AG10803 (cell line): ENCODE measurements at places on chromosomes 6 and 20.

DNA sequence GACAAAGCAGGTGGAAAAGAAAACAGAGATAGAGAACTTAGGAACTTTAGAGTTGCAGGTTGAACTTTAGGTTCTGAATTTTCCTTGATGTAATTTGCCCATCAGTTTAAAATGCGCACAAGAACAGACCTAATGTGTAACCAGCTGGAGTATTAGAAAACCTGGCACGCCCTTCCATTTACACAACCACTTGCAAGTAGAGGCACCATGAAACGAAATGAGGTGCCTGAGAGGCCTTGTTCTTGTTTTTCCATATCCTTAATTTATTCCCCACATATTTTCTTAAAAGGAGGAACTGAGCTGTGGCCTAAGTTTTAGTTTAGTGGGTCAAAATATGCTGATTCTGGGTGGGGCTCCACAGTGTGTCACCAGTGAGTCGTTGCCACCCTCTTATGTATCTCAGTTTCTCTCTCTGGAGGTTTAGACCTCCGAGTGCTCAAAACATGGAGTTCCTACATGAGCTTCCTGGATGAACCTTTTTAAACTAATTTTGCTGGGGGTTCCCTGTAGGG, 17.2 kb upstream of the IL22RA2 start:
- no peak for DNase-seq

DNA sequence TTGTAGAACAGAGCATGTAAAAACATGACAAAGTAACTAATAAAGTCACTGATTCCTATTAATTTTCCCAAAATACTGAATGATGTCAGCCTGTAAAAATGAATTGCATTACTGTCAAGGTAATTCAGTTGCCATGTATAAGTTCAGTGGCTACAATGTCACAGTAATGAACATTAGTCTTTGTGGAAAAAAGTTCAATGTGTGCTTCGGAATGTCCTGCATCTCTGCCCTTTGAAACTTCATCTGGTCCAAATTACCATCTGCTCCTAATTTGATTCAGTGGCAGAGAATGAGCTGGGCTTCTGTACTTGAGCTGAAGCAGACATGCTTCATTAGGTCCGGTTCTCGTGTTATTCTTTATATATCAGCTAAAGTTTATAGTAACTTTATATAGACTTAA, 567.4 kb downstream of the COL12A1 start:
- DNase-seq, result peak; percentile 74

GRCh38 chr6:88810089-88810488, 153.3 kb downstream of the RNGTT start:
- no peak for DNase-seq

DNA sequence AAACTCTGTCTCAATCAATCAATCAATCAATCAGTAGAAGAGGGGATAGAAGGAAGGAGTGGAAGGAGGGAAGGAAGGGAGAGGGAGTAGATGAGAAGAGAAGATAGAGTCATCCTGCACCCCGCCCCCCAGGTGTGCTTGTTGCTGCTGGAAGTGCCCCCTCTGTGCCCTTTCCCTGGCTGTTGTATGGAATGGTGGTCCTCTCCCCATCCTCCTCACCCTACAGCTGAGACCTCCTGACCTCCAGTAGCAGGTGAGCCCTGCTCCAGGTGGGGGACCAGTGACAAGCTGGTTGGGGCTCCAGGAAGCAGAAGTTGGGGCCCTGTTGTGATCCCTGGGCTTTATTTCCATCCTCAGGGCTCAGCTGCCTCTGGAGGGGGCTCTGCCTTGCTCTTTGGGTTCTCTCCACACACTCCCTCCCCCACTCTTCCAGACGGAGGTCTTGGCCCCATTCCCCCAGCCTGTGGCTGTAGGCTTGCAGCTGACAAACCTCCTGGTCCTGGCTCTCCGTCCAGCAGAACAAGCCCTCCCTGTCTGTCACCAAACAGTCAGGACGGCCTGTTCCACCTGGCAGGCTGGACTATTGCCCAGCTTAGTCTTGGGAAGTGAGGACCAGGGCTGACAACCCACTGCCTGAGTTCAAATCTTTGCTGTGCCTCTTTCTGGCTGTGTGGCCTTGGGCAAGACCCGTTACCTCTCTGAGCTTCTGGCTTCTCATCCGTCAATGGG, 26.0 kb upstream of the SCRT2 start:
- no peak for DNase-seq

DNA sequence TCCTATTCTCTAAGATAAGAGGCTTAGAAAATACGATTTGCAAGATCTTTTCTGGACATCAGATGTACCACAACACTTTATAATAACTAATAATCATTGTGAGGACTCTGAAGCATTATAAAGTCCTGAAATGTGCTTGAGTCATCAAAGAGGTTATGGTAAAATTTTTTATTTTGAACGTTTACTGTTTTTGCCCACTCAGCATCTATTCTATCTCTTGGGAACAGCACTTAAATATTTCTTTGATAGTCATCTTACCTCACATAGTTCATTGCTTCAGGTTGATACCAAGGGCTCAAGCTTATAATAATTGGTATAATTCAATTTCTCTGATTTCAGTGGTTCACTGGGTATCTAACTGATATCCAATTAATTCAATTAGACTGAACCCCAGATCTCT, 700.5 kb downstream of the KHDRBS2 start:
- no peak for DNase-seq

DNA sequence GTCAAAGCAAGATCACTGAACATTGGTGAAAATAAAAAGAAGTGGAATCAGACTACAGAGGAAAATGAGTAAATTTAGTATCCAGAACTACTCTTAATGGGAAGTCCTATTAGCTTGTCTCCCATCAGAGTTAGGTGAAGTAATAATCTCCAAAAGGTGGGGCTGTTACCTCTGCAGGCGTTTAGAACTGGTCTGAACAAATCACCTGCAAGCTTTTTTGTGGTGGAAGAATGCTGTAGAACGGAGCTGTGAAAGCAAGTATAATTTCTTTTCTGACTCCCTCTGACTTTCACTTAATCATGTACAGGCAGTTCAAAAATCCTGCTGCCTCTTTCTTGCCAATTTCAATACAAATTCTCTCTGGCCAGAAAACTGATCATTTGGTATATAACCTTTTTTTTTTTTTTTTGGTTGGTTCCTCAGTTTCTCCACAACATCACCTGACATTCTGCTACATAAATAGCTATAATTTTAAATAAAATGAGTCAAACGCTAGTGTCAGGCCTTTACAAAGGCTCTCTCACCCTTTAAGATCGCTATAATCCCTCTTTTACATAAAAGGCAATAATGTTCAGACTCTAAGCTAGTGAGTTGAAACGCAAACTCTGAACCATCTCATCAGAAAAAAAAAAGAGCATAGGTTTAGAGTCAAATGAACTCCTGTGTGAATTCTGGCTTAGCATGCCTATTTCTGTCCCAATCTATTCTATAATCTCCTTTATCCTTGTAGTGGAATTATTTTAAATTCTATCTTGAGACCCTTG, 38.8 kb downstream of the CITED2 start:
- DNase-seq, result no peak

- DNase-seq, result peak; percentile 70
These were observed 433.7 kb downstream of the MAFB start for GRCh38 chr20:40255365-40255764.

GRCh38 chr6:131979515-131980337, 28.6 kb upstream of the CCN2 start:
- peak; percentile 93 for DNase-seq

DNA sequence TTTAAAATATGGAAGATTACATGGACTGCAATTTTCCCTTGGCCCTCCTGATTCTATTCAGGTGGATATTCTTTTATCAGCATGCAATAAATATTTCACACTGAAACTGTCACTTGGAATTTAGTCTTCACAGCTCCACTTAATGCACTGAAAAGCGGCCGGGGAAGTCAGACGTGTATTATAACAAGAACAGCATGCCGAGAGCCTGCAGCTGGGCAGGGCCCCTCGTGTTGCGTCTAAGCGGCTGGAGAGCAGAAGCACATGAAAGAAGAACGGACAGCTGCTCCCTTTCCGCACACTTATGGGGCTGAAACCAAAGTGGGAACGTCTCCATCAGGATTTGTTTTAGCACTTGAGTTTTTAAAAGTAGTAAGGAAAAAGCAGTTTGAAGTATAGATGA, 57.2 kb downstream of the LYRM4 start:
- DNase-seq, result no peak

GRCh38 chr6:50905297-50905696, 86.6 kb downstream of the TFAP2B start:
- no peak for DNase-seq

- no peak for DNase-seq
These were observed 142.6 kb downstream of the CEBPB start for GRCh38 chr20:50333131-50333670.

DNA sequence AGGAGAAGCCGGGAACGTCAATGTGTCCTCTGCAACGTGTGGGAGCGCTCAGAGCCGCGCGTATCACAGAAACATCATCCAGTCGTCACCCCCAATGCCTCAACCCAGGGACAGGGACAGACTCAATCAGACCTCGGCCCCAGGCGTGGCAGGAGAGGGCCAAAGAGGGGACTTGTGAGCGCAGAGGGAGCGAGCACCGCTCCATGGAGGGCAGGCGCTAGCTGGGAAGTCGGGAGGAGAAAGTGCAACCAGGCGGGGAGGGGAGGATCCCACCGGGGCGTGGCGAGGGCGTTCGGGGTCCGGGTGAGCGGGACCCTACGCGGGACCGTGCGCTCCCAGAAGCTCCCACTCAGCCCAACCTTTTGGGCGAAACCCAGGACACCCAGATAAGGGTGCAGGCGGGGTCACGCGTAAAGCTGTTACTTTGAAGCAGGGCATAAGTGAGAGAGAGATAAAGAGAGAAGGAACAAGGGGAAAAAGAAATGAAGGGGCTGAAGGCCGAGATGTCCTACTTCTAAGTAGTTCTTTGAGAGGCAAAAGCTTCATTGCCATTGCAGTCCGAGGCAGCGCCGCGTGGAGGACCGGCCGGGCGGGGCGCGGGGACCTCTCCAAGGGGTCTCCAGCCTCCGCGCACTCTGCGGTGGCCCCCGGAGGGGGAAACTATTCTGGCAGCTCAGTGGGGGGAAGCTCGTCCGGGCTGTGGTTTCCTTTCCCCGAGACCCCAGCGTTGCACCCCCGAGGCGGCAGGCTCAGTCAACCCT, 862 bp upstream of the SOBP start:
- no peak for DNase-seq

GRCh38 chr6:43877463-43878126, 107.6 kb downstream of the VEGFA start:
- no peak for DNase-seq

GRCh38 chr6:17703256-17703694, 3.5 kb downstream of the NUP153 start:
- peak; percentile 94 for DNase-seq

DNA sequence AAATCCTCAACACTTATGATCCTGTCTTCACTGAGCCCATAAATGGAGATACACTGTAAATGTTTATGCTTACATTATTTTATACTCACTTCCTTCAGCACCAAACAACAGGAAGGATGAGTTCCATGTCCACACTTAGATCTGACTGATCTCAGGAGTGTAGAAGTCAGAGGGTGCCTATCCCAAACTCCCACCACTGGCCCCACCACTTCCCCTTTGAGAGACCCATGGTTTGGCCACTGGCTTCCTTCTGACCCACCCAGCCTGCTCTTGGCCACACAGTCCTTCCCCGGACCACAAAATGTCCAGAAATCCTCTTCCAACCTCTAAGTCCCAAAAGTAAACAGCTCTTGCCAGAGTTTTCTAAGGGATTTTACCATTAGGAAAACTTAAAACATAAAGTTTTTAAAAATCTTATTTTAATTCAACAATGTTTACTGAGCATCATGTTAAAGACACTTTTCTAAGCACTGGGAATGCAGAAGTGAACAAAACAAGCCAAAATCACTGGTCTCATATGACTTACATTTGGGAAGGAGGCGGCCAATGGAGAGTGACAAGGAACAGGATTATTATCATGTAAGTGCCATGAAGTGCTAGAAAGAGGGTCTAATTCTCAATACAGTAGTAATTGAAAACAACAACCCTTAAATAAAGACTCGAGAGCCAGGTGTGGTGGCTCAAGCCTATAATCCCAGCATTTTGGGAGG, 103.8 kb downstream of the NRSN1 start:
- no peak for DNase-seq

GRCh38 chr6:107740496-107741190, 83.5 kb downstream of the SCML4 start:
- DNase-seq, result peak; percentile 29

DNA sequence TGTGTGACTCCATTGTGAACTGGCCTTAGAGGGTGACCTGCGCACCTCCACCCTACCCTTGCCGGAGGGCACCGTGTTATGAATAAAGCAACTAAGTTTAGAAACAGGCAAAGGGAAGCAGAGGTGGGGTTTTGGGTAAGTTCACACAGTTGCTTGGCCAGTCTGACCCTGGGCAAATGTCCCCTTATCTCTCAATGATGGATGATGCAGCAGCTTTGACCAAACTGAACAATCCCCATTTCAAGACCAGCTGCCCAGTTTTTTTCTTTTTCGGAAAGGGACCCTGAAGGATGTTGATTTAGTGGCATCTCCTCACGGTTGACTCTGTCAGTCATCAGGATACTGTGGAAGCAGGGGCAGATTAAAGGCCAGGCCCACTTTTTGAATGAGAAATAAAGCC, 68.7 kb upstream of the PRDM1 start:
- no peak for DNase-seq

GRCh38 chr20:43323592-43323991, 133.9 kb upstream of the PTPRT start:
- no peak for DNase-seq

GRCh38 chr6:1607516-1608221, 2.0 kb upstream of the FOXC1 start:
- DNase-seq, result no peak

- peak; percentile 59 for DNase-seq
These were observed 127.2 kb downstream of the MTHFD1L start for GRCh38 chr6:150992703-150993102.

DNA sequence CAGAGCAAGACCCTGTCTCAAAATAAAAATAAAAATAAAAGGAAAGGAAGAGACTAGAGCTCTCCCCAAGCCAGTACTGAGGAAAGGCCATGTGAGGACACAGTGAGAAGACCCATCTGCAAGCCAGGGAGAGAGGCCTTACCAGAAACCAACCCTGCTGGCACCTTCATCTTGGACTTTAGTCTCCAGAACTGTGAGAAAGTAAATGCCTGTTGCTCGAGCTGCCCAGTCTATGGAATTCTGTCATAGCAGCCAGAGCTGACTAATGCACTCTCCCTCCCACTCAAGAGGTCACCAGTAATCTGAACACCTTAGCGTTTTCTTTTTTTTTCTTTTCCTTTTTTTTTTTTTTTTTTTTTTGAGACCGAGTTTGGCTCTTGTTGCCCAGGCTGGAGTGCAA, 7.3 kb upstream of the PRPH2 start:
- DNase-seq, result peak; percentile 46
